ENCODE measurements at places on chromosomes 7 and 10.

GRCh38 chr7:91374321-91374989 lies 110.2 kb downstream of the FZD1 start:
- DNase-seq = no peak

DNA sequence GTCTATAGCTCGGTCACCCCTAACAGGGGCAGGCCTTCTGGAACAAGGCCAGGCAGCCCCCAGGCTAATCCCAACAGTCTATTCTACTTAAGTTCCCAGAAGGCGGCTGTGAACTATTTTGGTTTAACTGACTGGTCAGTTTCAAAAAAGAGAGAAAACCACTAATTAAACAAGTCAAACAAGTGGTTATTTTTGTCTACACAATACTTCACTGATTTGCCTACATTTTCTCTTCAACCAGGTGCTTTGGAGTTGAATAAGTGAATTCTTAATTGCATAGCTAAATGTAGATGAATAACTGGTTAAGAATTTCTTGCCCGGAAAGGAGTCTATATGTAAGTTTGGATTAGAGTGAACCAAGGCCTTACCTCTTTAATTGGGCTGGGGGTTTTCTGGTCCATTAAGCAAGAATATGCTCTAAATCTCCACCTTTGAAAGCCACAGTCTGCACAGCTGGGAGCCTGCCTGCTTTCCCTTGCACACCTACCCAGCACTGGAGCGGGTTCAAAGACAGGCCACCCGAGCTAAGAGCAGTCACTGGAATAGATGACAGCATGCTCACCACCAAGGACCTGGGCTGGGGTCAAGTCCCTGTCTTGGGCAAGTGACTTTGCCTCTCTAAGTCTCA lies 70.4 kb downstream of the TBXAS1 start:
- DNase-seq = no peak

- no peak for DNase-seq
These were observed 3.3 kb downstream of the AHR start for GRCh38 chr7:17301471-17302456.

- no peak for DNase-seq
These were observed 1.3 kb downstream of the NAMPT start for GRCh38 chr7:106283501-106283830.

All from GDM1 (cell line).